Upper lobe of left lung (tissue), 6 donors: ENCODE measurements at places on chromosomes 16 and 17.

- peak; percentile 76 for DNase-seq
Measured at GRCh38 chr16:72832621-72833248, 215.2 kb downstream of the ZFHX3 start.

- no peak for DNase-seq
Measured at GRCh38 chr16:69064124-69064763, 41.2 kb upstream of the HAS3 start.

GRCh38 chr17:5555254-5555653, 29.1 kb downstream of the NLRP1 start:
- DNase-seq = no peak

DNA sequence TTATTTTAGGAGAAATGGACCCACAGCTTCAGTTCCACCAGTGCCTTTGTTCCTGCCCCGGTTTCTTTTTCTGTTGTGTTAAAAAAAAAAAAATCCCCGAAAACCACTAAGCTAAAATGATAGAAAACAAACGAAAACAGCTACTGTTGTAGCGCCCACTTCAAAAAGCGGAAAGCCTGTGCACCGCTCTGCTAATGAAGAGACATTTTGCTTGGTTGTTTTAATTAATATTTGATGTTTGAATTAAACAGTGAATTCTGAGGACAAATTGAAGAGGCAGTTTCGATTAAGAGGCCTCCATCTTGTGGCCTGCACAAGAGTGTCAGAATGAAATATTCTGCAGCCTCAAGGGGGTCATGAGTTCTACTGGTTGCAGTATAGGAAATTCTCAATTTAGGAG, 186.7 kb downstream of the RPTOR start:
- no peak for DNase-seq

DNA sequence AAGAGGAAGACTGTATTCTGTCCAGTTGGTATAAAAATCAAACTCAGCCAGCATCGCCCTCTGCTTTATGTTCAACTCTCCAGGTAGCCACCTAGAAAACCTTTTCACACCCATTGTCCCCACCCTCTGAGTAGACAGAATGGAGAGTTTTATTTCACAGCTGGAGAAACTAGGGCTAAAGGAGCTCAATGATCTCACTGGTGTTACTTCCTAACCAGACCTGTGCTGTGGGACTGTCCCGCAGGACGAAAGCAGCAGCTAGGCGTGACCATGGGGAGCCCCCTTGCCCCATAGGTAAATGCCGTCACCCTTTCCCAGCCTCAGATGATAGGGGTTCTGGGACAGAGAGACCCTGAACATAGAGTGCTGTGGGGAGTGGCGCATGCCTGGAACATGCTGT, 67.7 kb downstream of the CYLD start:
- no peak for DNase-seq

DNA sequence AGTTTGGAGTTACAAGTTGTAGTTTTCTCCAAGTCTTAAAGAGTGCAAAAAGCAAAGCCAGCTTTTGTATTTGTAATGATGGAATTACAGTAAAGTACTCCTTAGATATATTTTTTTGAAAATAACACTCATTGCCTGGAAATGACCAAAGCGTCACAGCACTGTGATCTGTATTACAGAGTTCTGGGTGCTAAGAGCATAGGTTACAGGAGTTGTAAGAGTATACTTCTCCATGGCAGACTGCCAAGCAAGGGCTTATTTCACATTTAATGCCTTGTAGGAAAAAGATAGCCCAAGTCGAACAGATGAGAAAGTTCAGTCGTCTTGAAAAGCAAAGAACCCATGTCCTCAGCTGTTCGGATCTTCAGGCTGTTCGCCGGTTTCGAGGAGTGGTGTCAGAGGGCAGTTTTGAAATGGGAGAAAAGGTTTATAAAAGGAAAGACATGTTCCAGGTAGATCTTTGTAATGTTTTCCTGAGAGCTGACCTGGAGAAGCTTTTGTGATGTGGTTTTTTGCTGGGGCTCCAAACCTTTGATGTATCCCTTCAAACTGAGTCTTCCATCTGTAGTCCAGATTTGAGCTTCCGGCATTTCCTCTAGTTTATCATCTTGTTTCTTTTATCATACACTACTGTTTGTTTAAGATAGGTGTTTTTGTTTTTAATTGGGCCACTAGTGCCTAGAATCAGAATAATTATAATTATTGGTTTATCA, 41.3 kb downstream of the ERCC4 start:
- no peak for DNase-seq

DNA sequence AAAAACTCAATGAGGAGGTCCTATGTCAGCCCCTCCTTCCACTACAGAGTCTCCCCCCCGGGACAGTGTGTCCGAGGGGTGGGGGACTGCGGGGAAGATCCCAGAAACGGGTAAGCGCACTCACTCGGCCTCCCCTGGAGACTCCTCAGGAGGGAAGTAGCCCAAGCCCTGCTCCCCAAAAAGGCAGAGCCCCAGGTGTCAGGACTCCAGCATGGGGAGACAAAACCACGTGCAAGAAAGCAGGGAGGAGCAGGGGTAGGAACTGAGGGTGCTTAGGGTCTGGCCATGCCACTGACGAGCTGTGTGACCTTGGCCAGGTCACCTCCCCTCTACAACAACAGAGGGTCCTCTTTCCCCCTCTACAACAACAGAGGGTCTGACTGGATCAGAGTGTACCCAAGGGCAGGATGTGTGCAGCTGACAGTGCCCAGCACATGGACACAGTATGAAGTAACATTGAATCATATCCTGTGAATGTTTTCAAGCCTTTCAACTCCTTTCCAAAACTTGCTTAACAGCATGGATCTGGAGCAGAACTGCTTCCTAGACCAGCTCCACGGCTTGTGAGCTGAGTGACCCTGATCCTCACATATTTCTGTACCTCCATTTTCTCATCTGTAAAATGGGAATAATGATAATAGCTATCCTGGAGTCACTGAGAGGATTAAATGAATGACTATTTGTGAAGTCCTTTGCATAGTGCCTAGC, 2.1 kb upstream of the NAGS start:
- DNase-seq = no peak

- DNase-seq = no peak
Measured at GRCh38 chr16:86712158-86713009, 134.0 kb downstream of the FOXL1 start.

GRCh38 chr17:55793272-55793671, 42.4 kb downstream of the PCTP start:
- DNase-seq = no peak

- DNase-seq = no peak
Measured at GRCh38 chr17:39187152-39187830, 10.2 kb downstream of the CACNB1 start.

- DNase-seq = no peak
Measured at GRCh38 chr17:45662432-45662831, 121.7 kb upstream of the CRHR1 start.

GRCh38 chr16:58478427-58478826, 21.5 kb upstream of the NDRG4 start:
- DNase-seq = no peak

GRCh38 chr16:81321039-81321438, 6.3 kb downstream of the GAN start:
- no peak for DNase-seq

DNA sequence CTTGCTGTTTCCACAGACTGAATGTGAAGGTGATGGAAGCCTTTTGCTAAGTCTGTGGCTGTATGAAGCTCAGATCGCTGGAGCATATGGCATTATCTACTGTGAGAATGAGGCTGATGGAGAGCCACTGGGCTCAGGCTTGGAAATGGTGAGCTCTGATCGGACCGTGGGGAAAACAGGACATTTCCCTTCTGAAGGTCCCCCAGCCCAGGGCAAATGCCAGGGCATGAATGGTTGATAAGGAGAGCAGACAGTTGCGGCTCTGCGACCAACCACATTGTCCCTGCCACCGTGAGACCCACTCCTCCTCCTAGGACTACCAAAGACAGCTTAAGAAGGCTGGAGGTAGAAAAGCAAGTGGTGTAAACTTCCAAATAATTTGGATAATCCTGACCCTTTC, 4.7 kb upstream of the CUEDC1 start:
- DNase-seq = no peak

- peak; percentile 62 for DNase-seq
Measured at GRCh38 chr16:66741169-66741900, 10.1 kb downstream of the DYNC1LI2 start.

DNA sequence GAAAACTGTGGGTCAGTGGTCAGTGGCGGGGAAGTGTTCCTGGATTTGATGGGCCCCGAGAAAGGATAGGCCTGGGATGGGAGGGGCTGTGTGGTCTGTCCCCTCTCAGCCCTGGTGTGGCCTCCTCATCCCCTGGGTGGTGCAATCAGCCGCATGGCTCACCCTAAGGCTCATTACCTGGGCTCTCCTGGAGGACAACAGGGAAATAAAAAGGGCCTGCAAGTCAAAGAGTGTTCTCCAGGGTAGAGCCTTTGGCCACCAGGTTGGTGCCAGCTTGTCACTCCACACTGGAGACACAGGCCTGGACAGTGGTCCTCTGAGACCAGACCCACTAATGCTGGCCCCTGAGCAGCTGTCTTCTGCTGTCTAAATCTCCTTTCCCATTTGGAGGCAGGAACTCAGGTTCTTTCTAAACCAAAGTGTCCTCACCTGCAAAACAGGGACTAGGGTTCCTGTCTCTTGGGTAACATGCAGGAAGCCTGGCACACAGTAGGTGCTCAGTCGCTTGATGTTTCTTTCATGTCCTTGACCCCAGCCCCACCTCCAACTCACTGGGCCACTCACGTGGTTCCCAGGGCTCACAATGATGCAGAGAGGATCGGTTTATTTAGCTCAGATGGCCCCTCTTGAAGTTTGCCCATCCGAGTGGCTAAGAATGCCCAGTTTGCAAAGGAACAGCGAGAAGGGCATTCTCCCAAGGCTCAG, 2.4 kb downstream of the NDRG4 start:
- DNase-seq = no peak

GRCh38 chr16:11274964-11275363, 1.3 kb downstream of the PRM2 start:
- DNase-seq = no peak

DNA sequence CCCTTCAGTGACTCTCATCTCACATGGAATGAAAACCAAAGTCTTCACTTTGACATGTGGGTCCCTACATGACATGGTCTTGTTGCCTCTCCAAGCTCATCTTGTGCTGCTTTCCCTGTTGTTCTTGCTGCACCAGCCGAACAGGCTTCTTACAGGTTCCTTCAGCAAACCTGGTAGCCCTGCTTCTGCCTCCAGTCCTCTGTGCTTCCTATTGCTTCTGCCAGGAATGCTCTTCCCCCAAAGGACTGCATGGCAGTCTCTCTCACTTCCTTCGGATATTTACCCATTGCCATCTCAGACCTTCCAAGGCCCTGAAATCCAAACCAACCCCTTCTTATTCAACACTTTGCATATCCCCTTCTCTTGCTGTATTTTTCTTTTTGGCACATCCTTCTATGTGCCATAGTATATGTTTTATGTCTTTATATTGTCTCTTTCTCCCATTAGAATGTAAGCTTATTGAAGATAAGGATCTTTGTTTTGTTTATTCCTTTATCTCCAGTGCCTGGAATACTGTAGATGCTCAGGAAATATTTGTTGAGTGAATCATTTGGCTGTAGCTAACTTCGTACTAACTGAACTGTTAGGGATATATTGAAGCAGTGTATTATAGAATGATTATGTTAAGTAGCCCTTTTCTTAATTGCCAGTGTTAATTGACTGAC, 57.9 kb upstream of the SLC12A3 start:
- no peak for DNase-seq

DNA sequence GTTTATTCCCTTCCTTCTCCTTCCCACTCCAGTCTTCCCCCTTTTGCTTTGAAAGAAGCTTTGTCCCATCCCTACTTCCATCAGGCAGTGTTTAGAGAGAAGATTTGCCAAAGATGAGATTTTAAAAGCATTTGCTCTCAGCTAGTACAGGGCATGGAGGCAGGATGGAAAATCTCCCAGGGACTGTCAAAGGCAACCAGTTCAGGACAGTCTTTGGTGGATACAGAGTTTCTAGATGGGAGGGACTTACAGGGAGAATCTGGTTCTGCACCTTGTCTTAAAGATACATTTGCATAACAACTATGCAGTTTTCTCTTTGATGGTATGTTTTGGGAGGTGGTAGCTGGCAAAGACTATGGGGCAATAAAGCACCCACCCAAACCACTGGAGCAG, 26.2 kb downstream of the CHD9 start:
- DNase-seq = no peak

DNA sequence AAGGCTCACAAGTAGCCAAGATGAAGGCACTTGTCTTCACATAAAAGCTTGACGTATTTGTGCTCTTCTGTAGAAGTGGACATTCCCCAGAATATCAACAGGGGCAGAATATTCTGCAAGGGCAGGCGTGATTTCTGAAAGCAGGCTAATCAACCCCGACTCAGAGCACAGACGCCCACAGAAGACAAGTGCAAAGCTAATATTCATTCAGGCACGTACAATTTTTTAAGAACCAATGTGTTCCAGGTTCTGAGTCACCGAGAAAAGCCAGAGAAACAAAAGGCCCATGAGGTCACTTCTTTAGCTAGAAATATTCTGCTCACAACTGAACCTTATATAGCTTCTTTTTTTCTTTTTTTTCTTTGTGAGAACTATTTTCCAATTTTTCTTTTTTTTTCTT, 121.6 kb downstream of the DNAH9 start:
- DNase-seq = no peak

DNA sequence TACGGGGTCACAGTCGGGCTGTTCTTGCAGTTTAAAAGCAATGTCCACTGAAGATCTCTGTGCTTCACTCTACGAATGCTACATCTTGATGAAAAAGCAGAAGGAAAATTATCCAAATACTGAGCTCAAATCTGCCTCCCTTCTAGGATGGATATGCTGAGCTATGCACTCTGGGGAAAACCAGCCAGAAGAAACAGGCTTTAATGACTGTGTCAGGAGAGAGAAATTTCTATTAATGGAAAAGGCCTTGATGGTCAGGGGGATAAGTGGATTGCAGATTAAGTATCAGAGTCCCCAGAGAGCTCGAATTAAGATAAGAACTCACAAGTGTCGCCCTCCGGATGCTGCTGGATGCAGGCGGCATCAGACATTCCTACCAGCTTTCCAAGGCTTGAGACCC, 39.6 kb upstream of the RCVRN start:
- DNase-seq = no peak

DNA sequence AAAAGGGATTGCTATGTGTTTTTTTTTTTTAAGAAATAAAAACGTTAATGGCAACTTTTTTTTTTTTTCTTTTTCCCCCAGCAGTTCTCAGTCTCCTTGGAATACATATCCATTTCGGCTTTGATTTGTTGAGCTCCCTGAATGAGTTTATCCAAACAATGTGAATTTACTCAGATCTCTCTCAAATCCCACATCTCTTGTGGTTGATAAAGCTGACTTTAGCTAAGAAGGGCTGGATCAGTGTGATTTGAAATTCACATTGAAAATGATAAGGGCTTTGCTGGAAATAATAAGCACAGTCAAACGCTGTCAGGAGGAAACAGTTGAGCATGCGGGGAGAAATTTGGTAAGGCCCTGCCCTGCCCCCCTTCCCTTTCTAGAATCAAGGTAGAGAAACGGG, 74.1 kb upstream of the IRX3 start:
- no peak for DNase-seq
